ENCODE measurements at places on chromosomes 7 and 10.

GRCh38 chr7:106465704-106466468, 181.1 kb upstream of the NAMPT start:
- no peak for DNase-seq

GRCh38 chr7:98174334-98175259, 36.6 kb upstream of the BHLHA15 start:
- no peak for DNase-seq

DNA sequence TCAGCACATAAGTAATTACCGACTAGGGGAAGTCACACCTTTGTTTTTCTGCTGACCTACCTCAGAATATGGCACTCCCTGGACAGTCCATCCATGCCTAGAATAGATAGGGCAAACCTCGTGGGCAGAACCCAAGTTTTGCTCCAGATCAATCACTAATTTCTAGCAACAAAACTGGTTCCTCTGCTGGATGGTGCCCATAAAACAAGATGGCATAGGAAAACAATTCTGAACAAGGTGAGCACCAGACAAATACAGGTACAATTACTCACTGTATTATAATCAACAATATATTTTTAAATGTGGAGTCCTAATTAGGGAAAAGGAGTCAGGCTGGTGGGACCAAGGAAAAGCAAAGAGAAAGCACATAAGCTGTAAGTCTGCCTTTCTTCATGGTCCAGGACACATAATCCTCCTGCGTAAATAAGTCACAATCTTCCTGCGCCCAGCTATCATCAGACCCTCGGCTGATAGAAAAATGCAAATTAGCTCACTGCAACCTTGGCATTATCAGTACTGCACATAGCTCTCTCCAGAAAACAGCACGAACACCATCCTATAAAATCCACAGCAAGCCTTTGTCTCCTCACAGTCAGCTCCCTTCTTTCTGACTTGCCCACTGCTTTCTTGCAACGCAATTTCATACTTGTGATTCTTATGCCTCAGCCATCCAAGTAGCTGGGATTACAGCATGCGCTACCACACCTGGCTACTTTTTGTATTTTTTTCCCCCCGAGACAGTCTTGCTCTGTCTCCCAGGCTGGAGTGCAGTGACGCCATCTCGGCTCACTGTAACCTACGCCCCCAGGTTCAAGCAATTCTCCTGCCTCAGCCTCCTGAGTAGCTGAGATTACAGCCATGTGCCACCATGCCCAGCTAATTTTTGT, 15.1 kb downstream of the URGCP start:
- no peak for DNase-seq

DNA sequence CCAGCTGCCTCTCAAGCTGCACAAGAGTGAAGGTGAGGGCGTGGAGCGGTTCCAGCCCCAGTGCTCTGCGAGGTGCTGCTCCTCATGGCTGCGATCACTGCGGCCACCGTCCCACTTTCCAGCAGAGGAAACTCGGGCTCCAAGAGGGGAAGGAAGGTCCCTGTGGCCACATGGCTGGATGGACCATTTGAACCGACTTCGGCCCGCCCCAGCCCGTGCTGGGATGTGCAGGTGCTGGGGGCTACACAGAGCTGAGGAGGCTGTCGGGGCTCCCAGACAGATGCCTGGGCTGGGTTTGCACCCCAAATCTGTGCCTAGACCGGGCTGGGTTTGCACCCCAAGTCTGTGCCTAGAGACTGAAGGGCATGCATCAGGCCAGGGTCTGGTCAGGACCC, 186.6 kb downstream of the DNAJB6 start:
- DNase-seq, result no peak

GRCh38 chr10:69057261-69057950, 30.5 kb upstream of the SRGN start:
- no peak for DNase-seq

- DNase-seq, result no peak
These were observed 20.0 kb downstream of the KCP start for GRCh38 chr7:128890306-128891109.

DNA sequence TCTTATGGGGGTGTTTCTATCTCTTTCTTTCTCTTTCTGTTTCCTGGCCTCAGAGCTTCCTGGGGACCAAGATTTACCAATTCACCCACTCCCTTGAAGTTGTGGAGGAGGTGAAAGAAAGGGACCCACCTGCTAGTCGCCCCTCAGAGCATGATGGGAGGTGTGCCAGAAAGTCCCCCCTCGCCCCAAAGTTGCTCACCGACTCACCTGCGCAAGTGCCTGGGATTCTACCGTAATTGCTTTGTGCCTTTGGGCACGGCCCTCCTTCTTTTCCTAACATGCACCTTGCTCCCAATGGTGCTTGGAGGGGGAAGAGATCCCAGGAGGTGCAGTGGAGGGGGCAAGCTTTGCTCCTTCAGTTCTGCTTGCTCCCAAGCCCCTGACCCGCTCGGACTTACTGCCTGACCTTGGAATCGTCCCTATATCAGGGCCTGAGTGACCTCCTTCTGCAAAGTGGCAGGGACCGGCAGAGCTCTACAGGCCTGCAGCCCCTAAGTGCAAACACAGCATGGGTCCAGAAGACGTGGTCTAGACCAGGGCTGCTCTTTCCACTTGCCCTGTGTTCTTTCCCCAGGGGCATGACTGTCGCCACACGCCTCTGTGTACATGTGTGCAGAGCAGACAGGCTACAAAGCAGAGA, 12.2 kb downstream of the AQP1 start:
- DNase-seq, result no peak

DNA sequence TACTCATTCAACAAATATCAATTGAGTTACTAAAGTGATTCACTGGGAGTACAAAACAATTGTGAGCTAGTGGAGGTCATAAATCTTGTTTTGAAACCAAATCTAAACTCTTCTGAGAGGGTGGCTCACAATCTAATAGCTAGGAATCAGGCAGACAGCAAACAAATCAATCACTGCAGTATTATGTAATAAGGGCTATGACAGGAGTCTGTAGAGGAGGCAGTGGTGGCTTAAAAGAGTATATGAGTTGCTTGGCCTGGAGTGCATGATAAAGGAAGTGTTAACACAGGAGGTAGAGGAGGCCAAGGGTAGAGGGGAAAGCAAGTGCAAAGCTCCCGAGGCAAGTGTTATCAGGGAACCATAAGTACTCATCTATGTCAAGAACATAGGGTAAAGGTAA, 16.5 kb downstream of the MYPN start:
- no peak for DNase-seq

- DNase-seq, result no peak
These were observed 8.9 kb downstream of the ZMIZ1 start for GRCh38 chr10:79077488-79078173.

DNA sequence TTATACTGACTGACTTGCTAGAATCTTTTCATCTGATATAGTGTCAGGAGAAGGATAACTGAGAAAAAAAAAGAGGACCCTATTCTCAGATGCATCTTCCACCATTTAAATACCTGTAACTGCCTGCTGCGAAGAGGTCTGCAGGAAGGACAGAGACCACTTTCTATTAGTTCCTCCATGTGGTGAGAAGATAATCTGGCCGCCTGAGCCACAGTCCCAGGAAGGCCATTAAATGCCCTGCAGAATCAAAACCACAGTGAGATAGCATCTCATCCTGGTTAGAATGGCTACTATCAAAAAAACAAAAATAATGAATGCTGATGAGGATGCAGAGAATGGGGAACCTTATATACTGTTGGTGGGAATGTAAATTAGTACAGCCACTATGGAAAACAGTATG, 19.9 kb upstream of the IFIT1B start:
- DNase-seq, result no peak

DNA sequence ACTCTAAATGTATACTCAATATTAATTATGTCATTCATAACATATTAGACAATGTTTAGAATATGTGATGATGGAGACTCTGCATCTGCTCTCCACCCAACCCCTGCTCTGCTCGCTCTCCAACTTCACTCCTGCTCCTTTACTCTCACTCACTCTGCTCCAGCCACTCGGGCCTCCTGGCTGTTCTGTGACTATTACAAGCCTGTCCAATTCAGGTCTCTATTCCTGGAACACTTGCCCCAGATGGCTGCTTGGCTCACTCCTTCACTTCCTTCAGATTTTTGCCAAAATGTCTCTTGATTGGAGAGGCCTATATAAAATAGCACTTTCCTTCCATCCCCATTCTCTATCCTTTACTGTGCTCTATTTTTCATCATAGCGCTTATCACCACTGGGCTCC, 84.8 kb downstream of the HBP1 start:
- DNase-seq, result no peak

DNA sequence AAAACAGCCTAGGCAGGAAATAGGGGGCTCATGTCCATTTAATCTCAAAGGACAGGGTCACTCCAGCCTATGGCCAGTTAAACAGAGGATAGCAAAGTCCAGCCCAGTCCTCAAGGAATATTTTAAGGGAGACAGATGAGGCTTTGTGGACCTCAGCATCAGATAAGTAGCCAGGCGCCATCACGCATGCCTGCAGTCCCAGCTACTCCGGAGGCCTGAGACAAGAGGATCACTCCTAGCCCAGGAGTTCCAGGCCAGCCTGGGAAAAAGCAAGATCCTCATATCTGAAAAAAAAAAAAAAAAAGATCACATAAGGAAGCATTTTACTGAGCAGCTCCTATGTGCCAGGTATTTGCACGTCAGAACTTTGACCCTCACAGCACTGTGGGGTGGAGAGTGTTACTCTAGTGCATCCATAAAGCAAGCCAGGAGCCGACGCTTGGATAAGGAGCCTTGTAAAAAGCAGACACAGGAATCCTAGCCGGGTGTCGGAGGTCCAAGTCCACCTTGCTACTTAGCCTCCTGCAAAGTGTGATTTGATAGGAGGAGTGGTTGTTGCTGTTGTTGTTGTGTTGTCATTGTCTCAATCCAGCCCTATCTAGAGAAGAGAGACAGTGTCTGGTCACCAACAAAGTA, 61.8 kb upstream of the DOCK1 start:
- no peak for DNase-seq

DNA sequence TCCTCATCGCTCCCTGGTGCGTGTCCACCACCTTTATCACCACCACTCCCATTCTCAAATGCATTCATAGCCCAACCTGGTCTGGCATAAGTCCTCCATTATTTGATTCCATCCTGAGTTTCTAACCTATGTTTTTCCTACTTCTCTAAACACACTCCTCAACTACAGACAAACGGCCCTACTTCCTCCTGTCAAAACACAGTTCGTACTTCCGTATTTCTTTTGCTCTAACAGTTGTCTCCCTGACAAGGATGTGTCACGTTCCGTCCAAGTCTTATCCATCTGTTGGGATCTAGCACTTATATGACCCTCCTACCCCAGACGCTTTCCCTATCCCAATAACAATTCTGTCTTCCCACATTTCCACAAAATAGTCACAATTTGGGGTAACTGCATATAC, 46.8 kb downstream of the DOCK4 start:
- DNase-seq, result no peak

GRCh38 chr10:109386101-109386500, 537.2 kb downstream of the XPNPEP1 start:
- no peak for DNase-seq

DNA sequence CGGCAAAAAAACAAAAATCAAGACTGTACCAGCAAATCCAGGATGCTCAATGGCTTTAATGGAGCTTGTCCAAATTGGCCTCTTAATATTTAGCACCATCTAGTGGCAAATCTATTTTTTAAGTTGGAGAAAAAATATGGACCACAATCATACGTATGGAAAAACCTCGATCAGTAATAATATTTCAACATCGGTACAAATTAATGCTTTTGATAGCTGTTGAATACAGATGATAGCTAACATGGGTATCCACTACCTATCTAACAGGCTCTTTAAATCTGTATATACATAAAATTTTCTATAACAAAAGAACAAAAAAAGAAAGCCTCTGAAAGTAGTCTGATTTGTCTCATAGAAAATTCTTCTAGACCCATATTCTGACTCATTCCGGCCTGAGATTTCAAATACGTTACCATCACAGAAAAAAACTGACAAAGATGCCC, 29.2 kb downstream of the COA1 start:
- DNase-seq, result no peak

DNA sequence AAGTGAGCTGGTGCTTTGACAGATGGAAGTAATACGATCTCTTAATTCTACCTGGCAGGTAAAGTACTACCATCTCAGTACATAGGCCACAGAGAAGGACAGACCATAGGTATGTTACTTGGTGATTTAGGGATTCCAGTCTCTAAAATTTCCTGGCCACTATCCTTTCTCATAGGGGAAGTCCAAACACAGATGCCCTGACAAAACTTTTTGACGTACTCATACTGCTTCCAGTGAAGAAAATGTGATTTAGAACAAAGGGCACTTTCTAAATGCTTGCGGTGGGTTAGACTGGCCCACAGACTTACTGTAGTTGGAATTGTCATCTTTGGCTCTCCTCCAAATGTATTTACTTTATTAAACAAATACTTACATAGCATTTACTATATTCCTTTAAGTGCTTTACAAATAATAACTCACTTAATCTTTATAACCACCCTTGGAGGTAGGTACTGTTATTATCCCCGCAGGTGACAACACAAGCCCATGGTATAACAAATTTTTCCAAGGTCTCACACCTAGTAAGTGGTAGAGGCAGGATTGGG, 3.0 kb downstream of the PI4K2A start:
- no peak for DNase-seq

GRCh38 chr10:71218651-71219050, 6.3 kb downstream of the UNC5B start:
- DNase-seq, result no peak

- peak; percentile 77 for DNase-seq
These were observed 4.1 kb downstream of the FHIP2A start for GRCh38 chr10:114825513-114826253.

GRCh38 chr7:139991269-139991666, 71.5 kb downstream of the PARP12 start:
- DNase-seq, result no peak

- DNase-seq, result no peak
These were observed 144.1 kb upstream of the CAV2 start for GRCh38 chr7:116355424-116355765.

DNA sequence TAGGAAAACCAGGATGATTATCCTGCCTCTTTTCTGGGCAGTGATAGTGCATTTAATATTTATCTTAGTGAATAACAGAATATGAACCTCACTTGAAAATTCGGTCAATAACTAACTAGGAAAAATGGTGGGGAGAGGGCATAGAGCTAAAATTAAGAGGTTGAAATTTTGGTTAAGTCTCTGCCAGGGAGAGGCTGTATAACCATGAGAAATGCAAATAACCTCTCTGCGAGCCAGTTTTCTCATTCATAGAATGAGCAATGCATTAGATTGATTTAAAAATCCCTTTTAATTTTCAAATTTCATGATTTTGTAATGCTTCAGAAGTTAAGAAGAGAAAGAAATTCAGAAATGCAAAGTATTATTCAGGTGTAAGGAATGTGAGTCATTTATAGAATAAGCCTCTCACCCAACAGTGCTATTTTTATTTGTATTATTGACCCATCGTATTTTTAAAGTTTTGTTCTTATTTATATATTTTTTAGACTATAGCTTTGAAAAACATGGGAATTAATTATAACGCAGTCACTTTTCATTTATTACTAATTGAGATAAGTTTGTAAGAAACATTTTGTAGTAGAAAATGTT, 104.7 kb downstream of the PHF14 start:
- peak; percentile 9 for DNase-seq
